ENCODE measurements at places on chromosomes 1 and 21.

GRCh38 chr1:44617703-44618029 is 56.6 kb downstream of the TMEM53 start:
- no peak for DNase-seq

- DNase-seq, result no peak
Observed at GRCh38 chr1:79207786-79208185, 201.3 kb upstream of the ADGRL4 start.

GRCh38 chr1:160657250-160657781 is 10.5 kb upstream of the SLAMF1 start:
- DNase-seq, result no peak

DNA sequence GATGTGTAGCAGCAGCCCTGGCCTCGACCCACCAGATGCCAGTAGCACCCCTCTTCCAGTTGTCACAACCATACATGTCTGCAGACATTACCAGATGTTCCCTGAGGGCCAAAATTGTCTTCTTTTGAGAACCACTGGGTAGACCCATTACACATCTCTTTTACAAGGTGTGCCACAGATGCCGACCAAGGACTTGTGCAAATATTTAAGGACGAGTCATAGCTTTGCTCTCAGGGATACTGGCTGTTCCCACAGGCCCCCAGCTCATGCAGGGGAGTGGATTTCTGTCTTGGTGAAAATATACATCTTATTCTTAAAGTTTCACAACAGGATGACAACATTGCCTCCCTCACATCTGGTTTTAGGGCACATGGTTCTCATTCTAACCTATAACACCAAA is 59.4 kb upstream of the ZBTB18 start:
- no peak for DNase-seq

GRCh38 chr21:31340514-31340913 is 3.5 kb downstream of the TIAM1 start:
- no peak for DNase-seq

Measured in activated naive CD8-positive, alpha-beta T cell treated with anti-CD3 and anti-CD28 coated beads for 36 hours (primary cell).